Suppressor macrophage treated with lipopolysaccharide for 1 hour (primary cell): ENCODE measurements at places on chromosomes 1 and 21.

- DNase-seq, result no peak
Measured at GRCh38 chr1:245558069-245558468, 403.3 kb downstream of the KIF26B start.

- no peak for DNase-seq
Measured at GRCh38 chr1:87735750-87736149, 407.1 kb downstream of the LMO4 start.

DNA sequence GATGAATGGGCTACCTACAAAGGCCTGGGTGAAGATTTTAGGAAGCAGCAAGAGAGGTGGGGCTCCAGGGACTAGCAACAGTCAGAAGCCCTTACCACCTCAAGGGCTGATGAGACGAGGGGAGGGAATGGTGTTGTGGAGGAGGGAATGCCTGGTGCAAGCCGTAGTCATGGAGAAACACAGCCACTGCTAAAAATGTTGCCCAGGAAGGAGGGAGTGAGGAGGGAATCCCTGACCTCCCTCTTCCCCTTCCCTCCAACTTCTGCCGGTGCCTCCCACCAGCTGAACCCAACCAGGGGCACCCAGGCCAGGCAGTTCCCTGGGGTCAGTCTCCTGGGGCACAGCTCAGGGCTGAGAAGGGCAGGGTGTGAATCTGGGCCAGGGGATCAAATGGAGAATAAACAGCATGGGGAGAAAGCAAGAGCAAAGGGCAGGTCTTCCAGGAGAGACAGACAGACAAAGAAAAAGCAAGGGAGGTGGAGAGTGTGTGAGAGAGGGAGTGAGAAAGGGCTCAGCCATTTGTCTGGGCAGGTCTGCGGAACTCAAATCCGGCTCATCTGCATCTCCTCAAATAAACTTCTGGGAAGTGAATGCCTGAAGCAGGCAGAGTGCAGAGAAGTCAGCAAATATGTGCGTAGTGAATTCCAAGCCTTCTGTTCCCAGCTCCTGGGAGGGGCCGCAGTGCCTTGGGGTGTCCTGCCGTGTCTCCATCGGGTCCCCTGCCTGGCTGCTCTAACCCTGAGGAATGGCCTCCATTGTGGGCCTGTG, 27.1 kb upstream of the POU3F1 start:
- DNase-seq, result no peak

DNA sequence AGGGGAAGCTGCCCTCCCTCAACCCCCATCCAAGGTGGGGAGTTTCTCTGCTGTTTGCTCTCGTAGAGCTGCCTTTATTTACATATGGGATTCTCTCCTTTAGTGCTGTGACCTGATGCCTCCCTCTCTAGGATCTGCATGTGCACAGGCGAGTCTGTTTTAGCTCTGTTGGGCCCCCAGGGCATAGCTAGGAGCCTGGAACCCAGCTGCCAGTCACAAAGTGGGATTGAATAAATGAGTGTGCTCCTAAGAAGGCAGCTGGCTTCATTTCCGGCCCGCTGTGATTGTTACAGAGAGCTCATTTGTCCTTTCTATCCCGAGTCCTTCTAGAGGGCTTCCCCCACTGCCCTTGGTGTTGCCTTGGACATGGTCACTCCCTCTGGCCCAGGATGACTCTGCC, 176.6 kb downstream of the GRIK3 start:
- no peak for DNase-seq

- DNase-seq, result no peak
Measured at GRCh38 chr1:70827030-70827429, 220.6 kb downstream of the PTGER3 start.

- DNase-seq, result no peak
Measured at GRCh38 chr1:154864189-154864975, 5.7 kb downstream of the KCNN3 start.

DNA sequence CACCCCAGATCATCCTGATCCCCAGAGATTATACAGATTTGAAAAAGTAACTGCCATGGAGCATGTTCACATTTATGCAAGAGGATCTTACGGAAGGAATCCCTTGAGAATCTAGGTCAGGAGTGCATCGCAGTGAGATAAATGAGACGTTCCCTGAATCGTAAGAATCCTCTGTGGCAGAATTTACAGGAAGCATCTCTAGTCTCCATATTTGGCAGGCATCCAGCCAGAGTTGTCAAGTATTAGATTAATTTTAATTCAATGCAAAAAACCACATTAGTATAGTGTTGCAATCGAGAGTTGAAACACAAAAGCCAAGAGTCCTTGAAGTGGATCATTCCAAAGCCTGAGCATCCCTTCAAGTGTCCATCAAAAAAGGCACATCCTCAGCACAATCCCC, 100.8 kb downstream of the RRAGC start:
- no peak for DNase-seq

- DNase-seq, result no peak
Measured at GRCh38 chr1:162081316-162081715, 11.8 kb downstream of the NOS1AP start.
